ENCODE measurements at places on chromosomes 16 and 17.

DNA sequence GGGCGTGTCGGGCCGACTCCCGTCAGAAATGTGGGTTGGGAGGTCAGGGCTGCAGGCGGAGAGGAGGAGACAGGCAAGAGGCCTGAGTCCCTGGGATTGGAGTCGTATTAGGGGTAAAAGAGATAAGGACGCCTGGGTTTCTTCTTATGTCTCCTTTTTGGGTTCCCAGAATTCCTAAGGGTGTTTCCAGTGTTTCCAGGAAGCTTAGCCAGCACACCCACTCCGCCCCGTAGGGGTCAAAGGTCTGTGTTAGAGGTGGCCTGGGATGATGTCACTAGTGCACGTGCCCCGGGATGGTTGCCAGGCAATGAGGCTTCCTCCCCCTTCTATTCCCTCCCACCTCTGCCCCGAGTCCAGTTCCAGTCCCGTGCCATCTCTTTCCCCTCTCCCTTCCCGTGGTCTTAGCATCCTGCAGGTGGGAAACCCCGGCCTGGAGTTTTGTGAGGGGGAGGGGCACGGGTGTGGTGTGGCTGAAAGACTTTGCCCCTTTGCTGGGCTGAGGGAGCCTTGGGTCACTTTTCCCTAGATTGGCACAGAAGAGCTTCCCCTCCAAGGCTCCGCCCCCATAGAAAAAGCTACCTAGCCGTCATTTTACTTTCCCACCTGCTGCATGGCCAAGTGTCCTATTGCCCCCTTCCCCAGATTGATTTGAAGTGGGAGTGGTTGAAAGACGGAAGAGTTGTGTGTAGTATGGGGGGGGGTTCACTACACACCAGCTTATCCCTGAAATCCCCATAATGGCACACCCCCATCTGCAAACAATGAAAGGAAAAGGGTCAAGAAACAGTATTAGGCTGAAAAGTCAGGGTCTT, 2.8 kb downstream of the KDM6B start:
- peak; percentile 67 for DNase-seq

GRCh38 chr16:75506107-75506506, 10.9 kb upstream of the CHST6 start:
- DNase-seq, result no peak

- DNase-seq, result no peak
These were observed 18.5 kb upstream of the PITPNA start for GRCh38 chr17:1580979-1581676.

- peak; percentile 46 for DNase-seq
These were observed 204.1 kb upstream of the CIBAR2 start for GRCh38 chr16:85316321-85316919.

DNA sequence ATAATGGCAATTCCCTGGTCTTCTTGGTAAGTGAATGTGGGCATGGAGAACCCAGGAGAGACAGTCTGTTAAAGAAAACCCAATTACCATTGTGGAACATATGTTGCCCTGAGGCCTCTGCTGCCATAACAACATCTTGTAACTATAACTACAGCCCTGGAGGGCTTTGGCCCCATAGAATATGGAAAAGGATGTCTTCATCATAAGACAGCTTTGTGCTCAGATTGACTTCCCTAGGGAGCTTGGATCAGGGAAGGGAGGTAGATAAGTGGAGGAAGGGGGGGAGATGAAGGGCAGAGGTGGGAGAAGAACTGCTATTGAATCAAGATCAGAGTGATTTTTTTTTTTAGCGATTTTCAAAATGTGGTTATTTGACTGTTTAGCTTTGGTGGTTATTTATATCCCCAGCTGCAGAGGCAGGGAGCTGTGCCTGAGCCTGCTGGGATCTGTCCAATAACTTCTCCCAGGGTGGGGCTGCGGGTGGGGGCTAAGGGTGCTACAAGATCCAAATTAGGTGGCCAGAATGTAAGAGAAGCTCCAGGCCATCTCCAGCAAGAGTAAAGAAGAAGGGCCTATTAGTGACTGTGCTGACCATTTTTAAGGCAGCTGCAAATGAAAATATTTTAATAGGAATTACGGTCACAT, 5.3 kb upstream of the KAT7 start:
- DNase-seq, result no peak

- no peak for DNase-seq
These were observed 12.5 kb upstream of the FAM171A2 start for GRCh38 chr17:44376124-44376523.

GRCh38 chr17:78144147-78144719, 2.0 kb upstream of the C17orf99 start:
- no peak for DNase-seq

- DNase-seq, result no peak
These were observed 33.5 kb upstream of the ENDOV start for GRCh38 chr17:80381416-80381923.

- no peak for DNase-seq
These were observed 21.4 kb upstream of the MAP3K14 start for GRCh38 chr17:45338023-45338781.

GRCh38 chr16:23729503-23730424, 16.7 kb upstream of the ERN2 start:
- DNase-seq, result no peak

GRCh38 chr17:19660219-19660870, 11.8 kb downstream of the ALDH3A2 start:
- no peak for DNase-seq

- no peak for DNase-seq
These were observed 18.0 kb upstream of the KCNJ18 start for GRCh38 chr17:21674242-21674731.

- no peak for DNase-seq
These were observed 51.4 kb upstream of the ENDOV start for GRCh38 chr17:80363518-80364090.

DNA sequence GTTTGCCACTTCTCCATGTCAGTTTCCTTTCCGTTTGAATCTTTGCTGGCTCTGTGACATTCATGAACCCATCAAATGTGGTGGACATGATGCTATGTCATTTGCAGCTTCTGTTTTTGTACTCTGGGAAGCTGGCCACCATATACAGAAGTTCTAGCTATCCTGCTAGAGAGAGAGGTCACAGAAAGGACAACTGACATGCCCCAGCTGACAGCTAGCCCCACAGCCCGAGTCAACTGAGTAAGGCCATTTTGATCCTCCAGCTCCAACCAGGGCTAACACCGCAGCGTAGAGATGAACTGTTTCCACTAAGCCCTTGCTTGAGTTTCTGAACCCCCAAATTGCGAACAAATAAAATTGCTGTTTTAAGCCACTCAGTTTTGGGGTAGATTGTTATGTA, 33.8 kb downstream of the CCDC42 start:
- DNase-seq, result no peak

- no peak for DNase-seq
These were observed 29.2 kb downstream of the DDX19A start for GRCh38 chr16:70375636-70376611.

GRCh38 chr16:19871721-19872120, 12.9 kb downstream of the GPRC5B start:
- DNase-seq, result no peak

DNA sequence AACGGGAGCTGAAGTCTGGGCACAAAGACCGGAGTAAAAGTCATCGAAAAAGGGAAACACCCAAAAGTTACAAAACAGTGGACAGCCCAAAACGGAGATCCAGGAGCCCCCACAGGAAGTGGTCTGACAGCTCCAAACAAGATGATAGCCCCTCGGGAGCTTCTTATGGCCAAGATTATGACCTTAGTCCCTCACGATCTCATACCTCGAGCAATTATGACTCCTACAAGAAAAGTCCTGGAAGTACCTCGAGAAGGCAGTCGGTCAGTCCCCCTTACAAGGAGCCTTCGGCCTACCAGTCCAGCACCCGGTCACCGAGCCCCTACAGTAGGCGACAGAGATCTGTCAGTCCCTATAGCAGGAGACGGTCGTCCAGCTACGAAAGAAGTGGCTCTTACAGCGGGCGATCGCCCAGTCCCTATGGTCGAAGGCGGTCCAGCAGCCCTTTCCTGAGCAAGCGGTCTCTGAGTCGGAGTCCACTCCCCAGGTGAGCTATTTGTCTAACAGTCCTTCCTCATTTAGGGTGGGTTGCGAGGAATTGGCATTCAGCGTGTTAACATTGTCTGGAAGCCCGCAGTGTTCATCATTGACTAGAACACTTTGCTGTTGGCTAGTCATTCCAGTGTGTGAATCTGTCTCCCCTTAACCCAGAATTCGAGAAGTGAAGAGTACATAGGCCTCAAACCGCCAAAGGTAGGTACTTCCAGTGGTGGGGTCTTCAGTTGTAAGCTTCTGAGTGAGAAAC, 1.5 kb downstream of the CDK12 start:
- no peak for DNase-seq

Measured in stimulated activated CD4-positive, alpha-beta T cell treated with anti-CD3 and anti-CD28 coated beads, Interleukin-4, amount 100 ng/mL, for 48 hours (primary cell).